ENCODE measurements at places on chromosomes 16 and 17.

DNA sequence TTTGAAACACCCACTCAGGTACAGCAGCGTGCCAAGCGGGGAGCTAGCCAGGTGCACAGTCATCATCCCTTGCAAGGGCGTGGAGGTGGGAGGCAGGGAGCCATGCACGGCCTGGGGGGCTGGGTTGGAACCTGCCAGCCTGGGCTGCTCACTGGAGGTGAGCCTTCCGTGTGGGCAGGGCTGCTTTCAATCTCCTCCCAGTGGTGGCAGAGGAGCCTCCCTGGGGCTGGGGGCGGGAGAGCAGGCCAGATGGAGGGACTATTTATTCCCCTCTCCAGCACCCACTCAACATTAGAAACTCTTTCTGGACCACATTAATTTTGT, 90.3 kb downstream of the KATNIP start:
- DNase-seq: no peak

DNA sequence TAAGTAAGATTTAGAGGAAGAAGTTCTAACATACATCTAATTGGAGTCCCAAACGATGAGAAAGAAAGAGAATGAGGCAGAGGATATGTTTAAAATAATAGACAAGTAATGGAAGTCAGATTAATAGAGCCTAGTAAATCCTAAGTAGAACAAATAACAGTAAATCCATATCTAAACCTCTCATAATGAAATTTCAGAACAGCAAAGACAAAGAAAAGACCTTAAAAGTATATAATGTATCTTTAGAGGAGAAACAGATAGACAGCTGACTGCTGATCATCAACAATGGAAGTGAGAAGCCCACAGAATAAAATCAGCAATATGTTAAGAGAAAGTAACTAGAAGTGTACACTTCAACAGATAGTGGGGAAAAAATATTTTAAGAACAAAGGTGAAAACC, 536.2 kb upstream of the ZFHX3 start:
- DNase-seq: no peak

DNA sequence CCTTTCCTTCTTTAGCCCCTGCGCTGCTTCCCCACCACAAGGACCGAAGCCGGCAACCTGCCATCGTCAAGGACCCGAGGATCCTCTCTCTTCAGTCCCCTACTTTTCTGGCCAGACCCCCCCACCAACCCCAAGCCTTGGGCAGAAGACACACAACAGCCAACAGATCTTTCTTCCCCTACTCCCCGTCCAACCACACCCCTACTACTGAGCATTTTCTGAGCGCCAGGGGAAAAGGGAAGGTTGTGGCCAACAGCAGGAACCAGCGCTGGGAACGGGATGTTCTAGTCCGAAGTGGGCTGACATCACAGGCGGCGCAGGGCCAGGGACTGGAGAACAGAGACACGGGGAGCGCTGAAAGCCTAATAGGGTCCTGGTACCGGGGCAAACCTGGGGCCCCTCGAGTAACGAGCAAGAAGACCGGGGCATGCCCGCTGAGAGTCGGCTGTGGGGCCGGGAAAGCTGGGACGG, 528 bp downstream of the PER1 start:
- no peak for DNase-seq

DNA sequence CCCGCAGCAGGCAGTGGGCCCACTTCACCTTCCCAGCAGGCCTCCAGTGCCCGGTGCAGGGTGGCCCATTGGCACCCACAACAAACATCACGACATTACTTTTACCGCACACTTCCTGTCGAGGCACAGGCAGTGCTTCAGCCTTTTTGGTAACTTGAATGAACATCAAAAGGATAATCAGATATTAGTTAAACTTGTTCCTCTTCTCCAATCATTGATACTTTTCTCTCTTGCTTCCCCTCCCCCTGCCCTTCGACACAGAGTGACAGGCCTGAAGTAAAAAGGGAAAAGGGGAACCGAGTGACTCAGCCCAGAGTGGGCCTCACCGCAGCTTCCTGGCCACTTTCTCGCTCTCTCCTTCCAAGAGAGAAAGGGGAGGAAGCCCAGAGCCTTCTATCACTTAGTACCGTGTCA, 507.0 kb downstream of the MAF start:
- DNase-seq: no peak

GRCh38 chr16:13919330-13919682, 648 bp upstream of the ERCC4 start:
- no peak for DNase-seq

DNA sequence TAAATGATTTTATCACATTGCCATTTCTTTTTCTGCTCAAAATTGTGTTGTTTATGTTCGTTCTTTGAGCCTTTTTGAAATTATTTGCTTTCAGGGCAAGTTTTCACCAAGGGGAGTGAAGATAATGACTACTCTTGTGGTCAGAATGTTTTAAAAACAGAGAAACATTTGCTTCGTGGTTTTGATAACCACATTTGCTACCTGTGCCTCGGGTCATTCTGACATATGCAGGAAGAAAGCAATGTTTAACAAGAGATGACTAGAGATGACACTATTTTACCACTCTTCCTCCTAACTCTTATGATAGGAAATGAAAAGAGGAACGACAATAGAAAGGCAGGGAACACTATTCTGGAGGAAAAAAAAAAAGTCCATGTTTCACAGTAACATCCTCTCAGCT, 1496.5 kb upstream of the GOT2 start:
- DNase-seq: no peak

- no peak for DNase-seq
Measured at GRCh38 chr16:4556580-4556979, 440 bp downstream of the C16orf96 start.

GRCh38 chr17:75068750-75069149, 19.0 kb upstream of the SLC16A5 start:
- DNase-seq: no peak

DNA sequence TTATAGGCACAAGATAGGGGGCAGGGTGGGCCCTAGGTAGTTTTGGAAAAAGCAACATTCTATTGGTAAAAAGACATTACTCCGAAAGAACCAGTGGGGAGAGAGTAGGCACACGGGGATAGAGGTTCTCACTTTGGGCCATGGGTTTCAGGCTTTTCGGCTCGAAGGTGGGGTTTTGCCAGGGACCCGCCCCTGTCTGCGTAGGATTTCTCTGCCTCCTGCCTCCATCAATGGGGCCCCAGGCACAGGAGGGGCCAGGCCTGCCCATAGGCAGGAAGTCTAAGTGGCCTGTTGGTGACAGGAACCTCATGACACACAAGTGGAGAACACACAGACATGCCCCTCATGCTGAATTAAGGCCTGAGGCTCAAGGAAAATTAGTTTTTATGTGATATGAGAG, 57.5 kb downstream of the RNF213 start:
- no peak for DNase-seq

DNA sequence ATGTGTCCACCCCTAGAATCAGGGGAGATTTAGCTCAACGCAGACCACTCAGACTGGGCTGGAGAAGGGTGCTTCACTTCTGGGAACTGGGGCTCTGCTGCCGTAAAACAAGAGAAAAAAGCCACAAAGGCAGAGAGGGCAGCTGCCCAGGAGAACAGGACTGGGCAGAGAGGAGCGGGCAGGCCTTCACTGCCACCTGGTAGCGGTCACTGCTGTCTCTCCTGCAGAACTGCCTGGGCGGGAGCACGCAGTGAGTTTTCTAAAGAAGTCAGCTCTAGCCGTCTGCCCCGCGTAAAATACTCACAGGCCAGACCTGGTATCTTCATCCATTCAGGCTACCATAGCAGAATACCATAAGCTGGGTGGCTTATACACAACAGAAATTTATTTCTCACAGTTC, 103.8 kb downstream of the AMFR start:
- DNase-seq: no peak

DNA sequence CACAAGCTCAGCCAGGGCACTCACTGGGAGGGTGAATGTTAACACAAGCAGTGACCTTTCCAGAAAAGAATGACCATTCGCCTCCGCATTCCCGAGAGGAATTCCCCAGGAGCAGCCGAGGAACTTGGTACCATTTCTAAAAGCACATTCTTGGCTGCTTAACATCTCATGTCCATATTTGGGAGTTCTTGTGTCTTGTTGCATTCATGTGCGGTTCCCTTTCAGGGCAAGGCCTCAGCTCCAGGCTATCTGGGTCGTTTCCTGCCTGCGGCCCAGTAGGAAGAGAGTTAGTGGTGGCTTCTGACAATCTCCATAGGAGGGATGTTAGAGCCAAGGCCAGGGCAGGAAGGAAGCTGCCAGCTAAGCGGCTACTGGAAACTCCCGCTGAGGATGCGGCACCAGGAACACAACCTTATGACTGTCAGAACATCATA, 27.8 kb upstream of the MEAK7 start:
- no peak for DNase-seq

DNA sequence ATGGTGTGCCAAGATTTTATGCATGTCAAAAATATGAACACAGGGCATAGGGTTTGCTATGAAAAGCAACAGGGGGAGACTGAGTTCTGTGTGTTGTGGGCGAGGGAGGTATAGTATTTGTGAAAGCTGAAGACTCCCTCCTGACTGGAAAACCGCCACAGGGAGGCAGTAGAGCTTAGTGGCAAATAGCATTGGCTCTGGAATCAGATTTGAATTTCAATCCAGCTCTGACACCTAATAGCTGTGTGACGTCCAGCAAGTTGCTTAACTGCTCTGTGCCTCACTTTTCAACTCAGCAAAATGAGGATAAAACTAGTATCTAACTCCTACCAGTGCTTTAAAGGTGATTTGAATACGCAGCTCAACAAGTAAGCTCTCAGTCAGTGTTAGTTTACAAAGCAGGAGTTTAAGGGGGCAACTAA, 22.0 kb downstream of the KPNA2 start:
- DNase-seq: peak; percentile 12

DNA sequence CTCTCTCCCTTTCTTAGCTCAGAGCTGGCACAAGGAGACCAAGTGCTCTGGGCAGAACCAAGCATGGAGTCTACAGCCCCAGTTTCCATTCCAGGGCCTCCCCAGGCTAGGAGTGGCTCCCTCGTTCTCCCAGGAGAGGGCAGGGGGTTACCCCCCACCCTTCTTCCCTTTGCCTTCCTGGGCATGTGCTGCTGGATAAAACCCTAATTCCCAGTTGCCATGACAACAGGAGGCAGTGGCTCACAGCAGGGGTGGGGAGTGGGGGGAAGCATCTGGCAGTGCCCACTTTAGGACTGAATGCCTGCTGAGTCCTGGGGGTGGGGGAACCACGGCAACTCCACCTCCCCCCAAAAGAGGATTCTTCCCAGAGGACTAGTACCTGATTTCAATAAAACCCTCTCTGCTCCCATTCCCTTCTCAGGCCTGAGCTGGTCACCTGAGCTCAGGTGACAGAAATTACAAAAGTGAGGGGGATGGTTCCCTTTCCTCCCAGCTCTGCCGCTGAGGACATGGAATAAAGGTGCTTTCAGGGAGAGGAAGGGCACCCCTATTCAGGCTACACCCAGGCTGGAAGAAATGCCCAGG, 1.8 kb downstream of the MPP2 start:
- no peak for DNase-seq

DNA sequence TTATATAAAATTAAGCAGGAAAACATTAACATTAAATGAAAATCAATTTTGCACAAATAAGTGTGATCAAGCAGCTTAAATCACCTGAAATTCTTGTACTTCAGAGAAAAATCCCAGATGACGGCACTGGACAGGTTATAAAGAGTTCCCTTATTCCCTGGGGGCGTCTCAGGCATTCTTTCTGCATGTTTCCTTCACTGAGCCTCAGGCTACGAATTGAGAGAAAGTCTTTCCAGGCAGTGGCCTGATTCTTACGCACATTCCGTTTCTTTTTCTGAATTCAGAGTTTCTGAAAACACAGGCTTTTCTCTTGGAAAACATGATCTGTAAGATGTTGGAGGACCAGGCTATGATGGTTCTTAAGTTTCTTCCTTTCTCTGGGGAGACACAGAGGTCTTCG, 22.1 kb upstream of the PITPNM3 start:
- no peak for DNase-seq

DNA sequence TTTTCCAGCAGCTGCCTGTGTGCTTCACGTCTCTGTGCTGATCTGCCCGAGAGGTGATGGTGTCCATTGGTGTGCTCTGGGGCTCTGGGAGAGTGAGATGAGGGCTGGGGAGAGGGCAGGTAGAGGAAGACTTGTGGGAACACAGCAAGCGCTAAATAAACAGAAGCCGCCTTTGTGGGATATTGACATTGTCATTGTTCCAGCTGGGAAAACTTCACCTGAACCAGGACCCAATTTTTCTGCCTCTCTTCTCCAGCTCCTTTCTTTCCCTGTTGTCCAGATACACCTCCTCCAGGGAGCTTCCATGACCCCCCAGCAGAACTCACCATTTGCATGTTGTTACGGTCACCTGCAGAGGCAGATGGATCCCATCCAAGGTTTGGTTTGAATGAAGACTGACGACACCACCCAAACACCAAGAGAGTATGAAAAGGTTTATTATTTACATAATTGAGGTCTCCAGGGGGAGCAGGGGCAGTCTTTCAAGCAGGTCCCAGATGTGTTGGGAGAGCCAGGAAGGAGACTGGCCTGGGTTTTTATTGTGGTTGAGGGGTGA, 3.6 kb upstream of the ITGA3 start:
- DNase-seq: no peak

DNA sequence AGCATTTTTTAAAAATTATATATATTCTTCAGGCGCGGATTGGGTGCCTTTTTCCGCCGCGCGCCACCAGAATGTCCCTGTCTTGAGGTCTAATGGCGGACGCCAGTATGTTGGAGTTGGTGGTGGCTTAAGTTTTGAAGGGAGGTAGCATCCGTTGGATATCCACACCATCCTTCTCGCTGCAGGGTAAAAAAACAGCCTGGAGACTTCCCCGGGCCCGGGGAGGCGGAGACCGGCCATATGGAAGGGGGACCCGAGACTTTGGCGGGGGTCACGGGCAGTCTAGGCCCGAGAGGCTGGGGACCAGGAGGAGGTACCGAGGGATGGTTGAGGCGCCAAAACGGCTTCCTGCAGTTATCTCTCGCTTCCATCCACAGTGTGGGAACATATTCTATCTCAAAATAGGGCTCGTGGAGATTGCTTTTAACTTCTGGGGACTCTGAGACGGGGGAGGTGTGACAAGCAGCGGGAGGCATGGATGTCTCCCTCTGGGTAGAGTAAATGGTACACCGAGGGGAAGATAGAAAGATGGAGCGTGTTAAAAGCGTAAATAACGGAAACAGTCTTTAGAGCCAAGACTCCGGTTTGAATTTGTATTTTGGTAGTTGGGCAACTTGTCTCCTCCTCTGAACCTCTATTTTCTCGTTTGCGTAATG, at the start of gene SF3B3:
SF3B3 (plus strand) TSS at position 74 of the 656 bp plus-strand sequence. CDS start 2,841 bp downstream, outside the sequence.
- peak; percentile 51 for DNase-seq

GRCh38 chr17:14712611-14713021, 411.7 kb downstream of the HS3ST3B1 start:
- DNase-seq: no peak

GRCh38 chr17:69344939-69345338, 18.0 kb upstream of the ABCA5 start:
- no peak for DNase-seq

- no peak for DNase-seq
Measured at GRCh38 chr17:7213895-7214299, 5.7 kb downstream of the DLG4 start.

Data from stimulated activated CD4-positive, alpha-beta T cell treated with anti-CD3 and anti-CD28 coated beads, Interleukin-1b, Interleukin-23, amount 100 ng/mL, for 24 hours (primary cell).